ENCODE measurements at places on chromosomes 16 and 17. TPM values are rescaled to one million over a fixed set of nuclear protein-coding genes. Genes with fewer than 3 reads are reported as not detected.

GRCh38 chr16:75385507-75386152 lies 47.7 kb downstream of the CFDP1 start:
- ATAC-seq, result peak; percentile 70

GRCh38 chr17:34665150-34665806 lies 85.9 kb downstream of the TMEM132E start:
- ATAC-seq, result no peak

DNA sequence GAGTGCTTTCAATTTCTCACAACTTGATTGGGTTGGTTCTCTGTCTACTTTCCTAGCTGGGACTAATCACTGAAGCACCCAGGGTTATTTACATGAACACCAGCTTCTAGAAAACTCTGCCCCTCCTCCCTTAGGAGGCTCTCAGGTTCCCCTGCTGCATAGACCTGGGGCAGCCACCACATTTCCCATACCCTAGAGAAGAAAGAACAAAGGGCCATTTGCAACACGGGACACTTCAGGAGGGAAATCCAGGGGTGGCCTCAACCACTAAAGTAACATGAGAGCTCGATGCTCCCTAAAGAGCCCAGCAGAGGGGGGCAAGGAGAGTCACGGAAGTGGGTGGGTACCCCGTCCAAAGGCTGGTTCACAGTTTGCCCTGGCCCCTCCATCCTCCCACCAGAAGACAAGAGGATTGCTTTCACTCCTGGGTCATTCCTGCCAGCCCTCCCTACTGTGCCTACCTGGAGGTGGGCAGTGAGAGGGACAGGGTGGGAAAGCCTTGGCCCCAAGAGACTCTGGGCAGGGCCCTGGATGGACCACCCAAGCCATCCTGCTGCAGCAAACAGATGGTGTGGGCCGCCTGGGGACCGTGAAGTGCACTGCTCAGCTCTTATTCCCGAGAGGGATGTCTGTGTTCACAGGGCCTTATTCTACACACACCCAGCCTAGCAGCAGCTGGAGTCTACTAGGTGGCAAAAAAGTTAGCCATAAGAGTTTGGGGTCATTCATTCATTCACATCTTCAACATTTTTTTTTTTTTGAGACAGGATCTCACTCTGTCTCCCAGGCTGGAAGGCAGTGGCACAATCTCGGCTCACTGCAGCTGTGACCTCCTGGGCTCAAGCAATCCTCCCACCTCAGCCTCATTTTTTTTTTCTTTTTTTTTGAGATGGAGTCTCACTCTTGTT lies 392.1 kb downstream of the SOX9 start:
- no peak for ATAC-seq

DNA sequence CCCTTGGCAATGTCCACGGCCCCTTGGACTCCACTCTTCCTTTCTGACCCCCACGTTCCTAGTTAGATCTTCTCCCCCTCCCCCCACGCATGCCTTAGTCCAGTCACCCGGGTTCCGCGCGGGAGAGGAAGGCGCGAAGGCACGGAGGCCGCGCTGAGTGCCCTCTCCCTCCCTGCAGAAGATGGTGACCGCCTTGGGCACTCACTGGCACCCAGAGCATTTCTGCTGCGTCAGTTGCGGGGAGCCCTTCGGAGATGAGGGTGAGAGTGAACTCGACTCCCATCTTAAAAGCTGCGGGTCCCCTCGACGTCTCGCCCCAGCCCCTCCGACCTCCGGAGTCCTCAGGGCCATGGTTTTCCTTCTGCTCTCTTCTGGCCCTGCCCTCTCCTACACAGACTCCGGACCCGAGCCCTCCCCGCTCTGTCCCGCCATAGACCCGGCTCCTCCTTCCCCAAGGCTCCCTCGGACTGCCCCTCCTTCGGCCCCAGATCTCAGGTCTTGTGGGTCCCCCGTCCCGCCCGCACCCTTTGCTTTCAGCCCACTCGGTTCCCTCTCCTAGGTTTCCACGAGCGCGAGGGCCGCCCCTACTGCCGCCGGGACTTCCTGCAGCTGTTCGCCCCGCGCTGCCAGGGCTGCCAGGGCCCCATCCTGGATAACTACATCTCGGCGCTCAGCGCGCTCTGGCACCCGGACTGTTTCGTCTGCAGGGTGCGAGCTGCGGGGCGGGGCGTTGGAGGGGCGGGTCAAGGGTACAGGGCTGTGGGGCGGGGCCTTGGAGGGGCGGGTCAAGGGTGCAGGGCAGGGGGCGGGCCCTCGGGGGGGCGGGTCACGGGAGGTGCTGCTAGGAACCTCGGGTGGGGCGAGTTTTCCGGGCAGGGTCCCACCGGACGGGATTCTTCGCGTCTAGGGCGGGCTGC lies 4.6 kb downstream of the TGFB1I1 start:
- ATAC-seq, result peak; percentile 81

DNA sequence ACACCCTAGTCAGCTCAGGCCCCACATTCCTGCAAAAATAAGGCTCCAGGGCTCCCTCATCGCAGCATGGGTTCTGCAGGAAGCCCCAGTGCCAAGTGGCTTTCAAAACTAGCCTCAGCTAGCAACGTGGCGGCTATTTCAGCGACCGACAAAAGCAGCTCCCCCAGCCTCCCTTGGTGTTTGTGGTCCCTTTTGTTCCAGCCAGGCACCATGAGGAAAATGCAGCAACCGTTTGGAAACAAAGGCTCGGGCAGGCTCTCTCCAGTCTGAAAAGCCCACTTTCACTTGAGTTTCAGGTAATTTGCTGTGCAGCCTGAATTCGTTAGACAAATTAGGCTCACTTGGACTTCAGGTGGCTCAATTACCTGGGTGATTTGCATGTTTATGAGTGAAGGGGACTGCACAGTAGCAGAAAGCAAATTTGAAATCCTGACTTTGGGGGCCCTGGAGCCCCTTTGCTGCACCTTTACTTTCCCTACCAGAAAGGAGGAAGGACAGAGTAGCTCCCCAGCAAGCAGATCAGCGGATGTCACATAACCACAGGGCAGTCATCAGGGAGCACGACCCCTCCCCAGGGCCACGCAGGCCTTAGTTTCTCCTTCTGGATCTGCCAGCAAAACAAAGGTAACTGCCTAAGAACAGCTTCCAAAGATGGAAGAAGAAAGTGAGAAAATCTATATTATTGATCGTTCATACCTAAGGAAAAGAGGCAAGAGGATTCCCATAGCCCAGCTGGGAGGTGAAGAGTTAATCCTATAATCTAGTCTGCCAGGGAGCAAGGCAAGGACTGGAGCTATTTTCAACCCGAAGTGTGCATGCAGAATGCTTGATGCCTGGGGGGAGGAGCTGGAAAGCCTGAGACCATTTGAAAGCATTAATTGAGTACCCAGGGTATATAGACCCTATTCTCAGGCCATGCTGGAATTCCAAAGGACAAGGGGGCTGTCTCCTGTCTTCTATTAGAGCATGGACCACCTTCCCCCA lies 143.1 kb upstream of the SDK2 start:
- no peak for ATAC-seq

DNA sequence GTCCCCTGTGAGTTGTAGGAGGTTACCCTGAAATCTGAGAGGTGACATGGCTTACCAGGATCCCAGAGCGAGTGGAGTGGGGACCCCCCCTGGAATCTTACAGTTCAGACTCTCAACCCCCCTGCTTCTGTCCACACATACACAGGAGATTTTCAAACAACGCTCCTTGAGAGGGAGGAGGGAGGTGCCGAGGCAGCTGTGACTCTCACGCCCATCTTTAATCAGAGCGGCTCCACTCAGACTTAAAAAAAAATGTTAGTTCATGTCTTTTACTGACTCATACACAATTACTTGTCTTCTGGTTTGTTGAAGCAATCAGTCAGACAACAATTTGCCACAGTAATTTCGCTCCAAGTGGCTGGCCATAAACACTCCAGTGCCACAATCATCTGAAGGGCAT lies 15.4 kb upstream of the TMEM220 start:
- peak; percentile 64 for ATAC-seq

GRCh38 chr16:8867216-8867931 lies 1.4 kb downstream of the CARHSP1 start:
- no peak for ATAC-seq

DNA sequence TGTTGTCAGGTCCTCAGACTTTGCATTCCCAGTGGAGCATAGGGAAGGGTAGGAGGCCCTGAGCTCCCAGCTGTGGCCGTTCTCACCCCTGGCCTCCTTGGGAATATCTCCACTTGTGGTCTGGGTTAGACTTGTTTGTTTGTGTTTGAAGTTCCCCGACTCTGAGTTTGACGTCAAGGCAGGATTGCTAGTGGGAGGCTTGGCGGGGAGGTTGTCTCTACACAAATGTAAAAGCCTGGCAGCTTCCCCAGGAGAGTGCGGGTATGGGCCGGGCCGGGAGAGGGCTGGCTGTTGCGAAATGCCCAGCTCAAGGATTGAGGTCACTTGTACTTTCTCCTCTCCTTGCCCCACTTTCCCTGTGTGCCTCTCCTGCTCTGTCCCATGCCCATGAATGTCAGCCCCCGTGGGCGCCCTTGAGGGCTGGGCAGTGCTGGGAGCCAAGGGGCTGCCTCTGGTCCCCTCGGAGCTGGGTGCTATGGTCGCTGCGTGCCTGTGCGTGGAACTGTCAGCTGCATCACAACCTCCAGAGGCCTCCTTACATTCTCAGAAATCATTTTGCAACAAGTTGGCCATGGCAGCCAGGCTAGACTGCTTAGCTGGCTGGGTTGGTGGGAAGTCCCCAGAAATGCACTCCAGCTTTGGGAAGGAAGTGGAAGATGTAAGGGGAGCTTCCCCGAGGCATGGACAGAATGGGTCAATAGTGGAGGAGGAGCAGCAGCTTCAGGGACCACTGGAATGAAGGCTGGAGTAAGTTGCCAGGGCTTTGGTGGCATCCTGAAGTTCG lies 84.3 kb downstream of the KSR1 start:
- ATAC-seq, result peak; percentile 66

GRCh38 chr17:67503184-67503583 lies 126.1 kb downstream of the PITPNC1 start:
- peak; percentile 28 for ATAC-seq

DNA sequence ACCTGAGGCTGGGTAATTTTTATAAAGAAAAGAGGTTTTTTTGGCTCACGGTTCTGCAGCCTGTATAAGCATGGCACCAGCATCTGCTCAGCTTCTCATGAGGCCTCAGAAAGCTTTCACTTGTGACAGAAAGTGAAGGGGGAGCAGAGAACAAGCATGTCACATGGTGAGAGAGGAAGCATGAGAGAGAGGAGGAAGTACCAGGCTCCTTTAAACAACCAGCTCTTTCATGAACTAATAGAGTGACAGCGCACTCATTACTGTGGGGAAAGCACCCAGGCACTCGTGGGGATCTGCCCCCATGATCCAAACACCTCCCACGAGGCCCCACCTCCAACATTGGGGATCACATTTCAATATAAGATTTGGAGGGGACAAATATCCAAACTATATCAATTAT lies 86.8 kb downstream of the USP32 start:
- peak; percentile 70 for ATAC-seq

- no peak for ATAC-seq
Measured at GRCh38 chr17:13230350-13231264, 212.8 kb upstream of the ELAC2 start.

- no peak for ATAC-seq
Measured at GRCh38 chr17:79137015-79137788, 62.6 kb downstream of the ENGASE start.

- ATAC-seq, result no peak
Measured at GRCh38 chr16:89983536-89983935, 35.0 kb downstream of the DEF8 start.

- no peak for ATAC-seq
Measured at GRCh38 chr17:6701719-6702118, 11.4 kb downstream of the SLC13A5 start.

- no peak for ATAC-seq
Measured at GRCh38 chr16:57617604-57618111, 10.8 kb upstream of the ADGRG1 start.

DNA sequence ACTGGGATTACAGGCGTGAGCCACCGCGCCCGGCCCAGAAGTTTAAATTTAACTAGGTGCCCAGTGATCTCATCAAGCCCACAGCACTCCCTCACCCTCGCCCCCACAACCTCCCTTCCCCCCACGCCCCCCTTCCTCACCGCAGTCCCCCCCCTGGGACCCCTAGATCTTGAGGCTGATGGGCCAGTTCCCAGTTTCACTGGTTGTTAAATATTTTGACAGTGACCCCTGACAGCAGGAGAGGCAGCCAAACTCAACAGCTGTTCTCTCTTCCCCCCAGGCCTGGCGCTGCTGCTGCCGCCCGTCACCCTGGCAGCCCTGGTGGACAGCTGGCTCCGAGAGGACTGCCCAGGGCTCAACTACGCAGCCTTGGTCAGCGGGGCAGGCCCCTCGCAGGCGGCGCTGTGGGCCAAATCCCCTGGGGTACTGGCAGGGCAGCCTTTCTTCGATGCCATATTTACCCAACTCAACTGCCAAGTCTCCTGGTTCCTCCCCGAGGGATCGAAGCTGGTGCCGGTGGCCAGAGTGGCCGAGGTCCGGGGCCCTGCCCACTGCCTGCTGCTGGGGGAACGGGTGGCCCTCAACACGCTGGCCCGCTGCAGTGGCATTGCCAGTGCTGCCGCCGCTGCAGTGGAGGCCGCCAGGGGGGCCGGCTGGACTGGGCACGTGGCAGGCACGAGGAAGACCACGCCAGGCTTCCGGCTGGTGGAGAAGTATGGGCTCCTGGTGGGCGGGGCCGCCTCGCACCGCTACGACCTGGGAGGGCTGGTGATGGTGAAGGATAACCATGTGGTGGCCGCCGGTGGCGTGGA lies 15.6 kb downstream of the QPRT start:
- no peak for ATAC-seq

DNA sequence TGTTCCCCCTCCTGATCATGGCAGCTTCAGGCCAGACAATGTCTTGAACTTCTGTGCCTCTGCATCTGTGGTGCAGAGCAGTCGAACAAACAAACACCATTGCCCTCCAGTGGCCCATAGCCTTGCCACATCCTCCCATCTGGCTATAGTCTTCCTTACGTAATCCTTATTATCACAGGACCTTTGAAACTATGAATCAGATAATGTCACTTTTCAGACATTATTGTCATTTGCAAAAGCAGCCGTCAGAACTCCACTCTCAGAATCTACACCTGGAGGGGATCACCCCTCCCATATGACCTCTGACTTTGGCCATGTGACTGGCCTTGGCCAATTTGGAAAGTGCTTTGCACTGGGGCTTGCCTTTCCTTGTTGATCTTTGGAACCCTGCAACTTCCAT lies 387.3 kb downstream of the MAF start:
- ATAC-seq, result no peak

The NHLRC4 gene
- 0.12 TPM for total RNA-seq

The SMIM36 gene
- not detected for total RNA-seq

The ADAT1 gene
- total RNA-seq, result 25.5 TPM

The GDPD3 gene
- total RNA-seq, result 85.3 TPM

The KRTAP16-1 gene
- not detected for total RNA-seq

The ASPA gene
- total RNA-seq, result 0.56 TPM

The HIC1 gene
- total RNA-seq, result 2.3 TPM

Measured in esophagus mucosa (tissue), 1 donor.